Activated CD4-positive, alpha-beta memory T cell treated with anti-CD3 and anti-CD28 coated beads, Interleukin-2, amount 10 ng/mL, durations not matched to agents 7 days and 5 days (primary cell): ENCODE measurements at places on chromosomes 6 and 20.

- peaks cover 46% of the 10 kb centered on the region for H3K4me1 ChIP-seq
- no peak for DNase-seq
- no peaks in the 10 kb centered on the region for H3K27me3 ChIP-seq
These were observed 18.6 kb downstream of the DSE start for GRCh38 chr6:116389357-116389756.

DNA sequence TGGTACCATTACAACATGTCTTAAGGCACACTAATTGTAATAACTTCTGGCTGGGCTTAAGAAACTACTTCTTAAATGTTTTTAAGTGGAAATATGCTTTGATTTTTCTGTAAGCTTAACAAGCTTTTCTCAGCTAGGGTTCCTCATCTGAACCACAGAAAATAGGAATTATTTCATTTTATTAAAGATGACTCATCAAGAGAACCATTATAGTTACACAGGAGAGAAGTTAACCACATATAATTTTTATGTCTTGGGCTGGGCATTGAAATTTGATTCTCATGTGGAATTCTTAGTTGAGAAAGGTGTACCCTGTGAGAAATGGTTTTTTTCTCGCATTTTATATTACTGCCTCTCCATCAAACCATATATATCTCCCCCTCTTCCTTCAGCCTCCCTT, 75.1 kb downstream of the QKI start:
- H3K36me3 ChIP-seq: peaks cover 8% of the 10 kb centered on the region
- H3K27me3 ChIP-seq: no peaks in the 10 kb centered on the region
- H3K27ac ChIP-seq: no peak overlapping the region
- H3K4me3 ChIP-seq: no peak overlapping the region
- no peak for DNase-seq

DNA sequence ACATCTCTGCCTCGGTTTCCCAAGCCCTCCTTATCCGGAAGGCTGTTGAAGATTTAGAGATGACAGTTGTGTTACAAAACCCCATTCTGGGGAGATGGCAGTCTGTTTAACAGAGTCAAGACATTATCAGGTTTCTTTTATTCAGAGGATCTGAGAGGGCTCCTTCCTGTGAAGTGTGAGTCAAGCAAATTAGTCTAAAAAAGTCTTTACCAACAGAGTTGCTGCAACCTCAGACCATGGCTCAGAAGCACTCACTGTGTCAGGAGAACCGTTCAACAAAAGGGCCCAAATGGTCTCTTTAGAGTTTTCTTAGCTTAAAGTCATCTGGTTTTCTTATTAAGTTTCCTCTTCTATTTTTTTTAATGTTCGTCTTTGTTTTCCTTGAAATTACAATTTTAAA, 717.8 kb downstream of the EPM2A start:
- H3K4me1 ChIP-seq: peaks cover 25% of the 10 kb centered on the region
- H3K36me3 ChIP-seq: no peaks in the 10 kb centered on the region
- no peak overlapping the region for H3K4me3 ChIP-seq

- peaks cover 78% of the 10 kb centered on the region for H3K4me1 ChIP-seq
- peaks cover 35% of the 10 kb centered on the region for H3K36me3 ChIP-seq
These were observed 275.8 kb upstream of the PRDM1 start for GRCh38 chr6:105810105-105810921.

- H3K27me3 ChIP-seq: peaks cover 11% of the 10 kb centered on the region
- H3K4me1 ChIP-seq: no peaks in the 10 kb centered on the region
- no peaks in the 10 kb centered on the region for H3K36me3 ChIP-seq
These were observed 1316.0 kb upstream of the GJE1 start for GRCh38 chr6:140816681-140817080.

DNA sequence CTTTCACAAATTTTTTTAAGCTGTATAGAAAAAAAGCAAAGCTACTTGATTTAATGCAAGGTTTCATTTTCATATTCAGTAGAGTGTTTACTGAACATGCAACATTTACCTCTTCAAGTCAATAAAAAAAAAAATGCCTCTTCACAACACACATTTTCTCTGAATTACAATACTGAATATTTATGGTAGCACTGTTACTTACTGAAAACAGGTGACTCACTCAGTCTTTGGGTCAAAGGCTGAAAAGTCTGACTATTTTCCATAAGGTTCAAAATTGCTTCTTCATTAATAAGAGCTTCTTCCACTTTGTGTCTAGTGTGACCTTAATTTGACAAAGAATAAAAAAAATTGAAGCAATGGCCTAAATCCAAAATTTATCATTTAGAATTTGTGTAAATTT, 101.9 kb downstream of the REV3L start:
- H3K4me1 ChIP-seq: peaks cover 17% of the 10 kb centered on the region
- no peaks in the 10 kb centered on the region for H3K27me3 ChIP-seq
- H3K36me3 ChIP-seq: peaks cover 38% of the 10 kb centered on the region
- no peak overlapping the region for H3K4me3 ChIP-seq
- H3K27ac ChIP-seq: no peak overlapping the region
